Cardiac septum (tissue), 1 donor: ENCODE measurements at places on chromosomes 3 and 15.
A peak's percentile ranks its signal among the peaks of the same experiment; 100 is the strongest.

DNA sequence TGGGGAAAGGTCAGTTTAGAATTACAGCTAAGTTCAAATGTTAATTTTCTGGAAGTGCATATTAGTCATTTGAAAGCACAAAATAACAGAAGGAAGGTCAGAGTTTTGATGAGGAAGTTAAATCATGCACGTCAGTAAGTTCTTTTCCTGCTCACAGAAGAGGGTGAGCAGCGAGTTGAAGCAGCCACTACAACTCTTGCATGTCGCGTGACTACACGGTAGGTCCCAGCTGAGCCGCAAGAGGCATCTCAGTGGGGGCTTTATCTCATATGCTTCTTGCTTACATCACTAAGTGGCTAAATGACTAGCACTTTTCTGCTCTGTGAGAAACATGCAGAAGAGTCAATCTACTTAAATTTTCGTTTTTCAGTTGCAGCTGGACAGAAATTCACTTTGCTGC, 21.3 kb upstream of the SEC62 start:
- DNase-seq: no peak

GRCh38 chr15:27084844-27085243, 113.9 kb downstream of the GABRG3 start:
- no peak for DNase-seq

GRCh38 chr3:39668420-39668819, 141.0 kb upstream of the MYRIP start:
- DNase-seq: no peak

- DNase-seq: peak; percentile 57
Observed at GRCh38 chr3:53841296-53841695, 4.9 kb downstream of the CHDH start.

DNA sequence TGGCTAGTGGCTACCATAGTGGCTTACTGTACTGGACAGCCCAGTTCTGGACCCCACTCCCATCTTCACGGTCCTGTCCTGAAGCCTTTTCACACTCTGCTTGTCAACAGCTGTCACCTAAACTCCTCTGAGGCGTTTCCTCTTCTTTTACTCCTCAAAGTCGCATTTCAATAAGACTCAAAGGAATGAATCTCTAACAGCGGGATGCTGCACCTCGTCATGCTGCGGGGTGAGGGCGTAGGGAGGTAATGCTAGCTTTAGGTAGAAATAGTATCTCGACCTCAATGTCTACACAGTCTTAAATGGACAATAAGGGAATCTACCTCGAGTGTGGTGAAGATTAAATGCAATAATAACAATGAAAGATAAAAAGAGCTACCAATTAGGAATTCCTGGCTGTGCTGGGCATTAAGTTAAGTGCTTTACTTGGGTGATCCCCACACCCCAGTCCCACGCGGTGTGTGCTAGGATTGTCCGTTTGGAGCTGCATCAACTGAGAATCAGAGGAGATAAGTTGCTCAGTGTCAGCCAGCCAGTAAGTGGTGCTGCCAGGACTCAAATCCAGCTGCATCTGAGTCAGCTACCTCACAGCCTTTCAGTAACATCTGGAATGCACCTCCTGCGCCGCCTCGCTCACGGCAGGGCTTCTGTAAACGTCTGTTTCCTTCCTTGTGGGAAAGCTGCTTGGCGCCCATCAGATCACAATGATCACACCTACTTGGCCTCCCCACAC, 14.0 kb downstream of the PLA2G4D start:
- DNase-seq: peak; percentile 38
